ENCODE measurements at places on chromosomes 2 and 18.

DNA sequence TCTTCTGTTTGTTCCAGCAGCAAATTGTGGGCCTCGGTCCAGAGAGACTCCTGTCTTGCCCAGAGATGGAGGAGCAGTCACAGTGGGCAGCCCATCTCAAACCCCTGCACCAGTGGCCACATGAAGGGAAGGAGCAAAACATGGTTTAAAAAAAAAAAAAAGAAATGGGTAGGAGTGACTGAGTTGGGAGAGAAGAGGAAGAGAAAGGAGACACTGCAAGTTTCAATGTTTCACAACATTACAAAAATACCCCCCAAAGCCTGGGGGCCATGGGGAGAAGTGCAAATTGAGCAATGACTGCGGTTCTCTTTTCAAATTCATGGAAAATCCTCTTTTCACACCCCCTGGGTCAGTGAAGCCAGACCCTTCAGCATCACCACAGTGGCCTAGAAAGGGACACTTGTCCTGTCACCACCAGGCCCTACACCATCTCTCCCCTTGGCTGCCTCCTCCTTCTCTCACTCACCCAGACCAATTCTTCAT is 117.1 kb downstream of the ZFP36L2 start:
- no peak for DNase-seq

DNA sequence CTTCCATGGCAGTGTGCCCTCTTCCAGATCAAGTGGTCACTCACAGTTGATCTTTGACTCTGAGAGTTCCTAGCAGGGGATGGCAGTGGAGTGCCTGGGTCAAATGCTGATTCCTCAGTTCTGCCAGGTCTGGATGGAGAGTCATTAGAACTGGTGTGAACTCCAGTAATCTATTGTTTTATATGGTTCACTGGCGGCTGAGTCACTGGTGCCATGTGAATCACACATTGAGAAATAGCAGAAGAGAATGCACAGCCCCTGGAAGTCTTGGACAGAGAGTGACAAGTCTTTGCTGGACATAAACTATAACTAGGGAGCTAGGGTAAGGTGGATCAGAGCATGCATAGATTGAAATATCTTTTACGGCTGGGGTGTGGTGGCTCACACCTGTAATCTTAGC is 86.9 kb downstream of the EIF2AK3 start:
- DNase-seq, result no peak

DNA sequence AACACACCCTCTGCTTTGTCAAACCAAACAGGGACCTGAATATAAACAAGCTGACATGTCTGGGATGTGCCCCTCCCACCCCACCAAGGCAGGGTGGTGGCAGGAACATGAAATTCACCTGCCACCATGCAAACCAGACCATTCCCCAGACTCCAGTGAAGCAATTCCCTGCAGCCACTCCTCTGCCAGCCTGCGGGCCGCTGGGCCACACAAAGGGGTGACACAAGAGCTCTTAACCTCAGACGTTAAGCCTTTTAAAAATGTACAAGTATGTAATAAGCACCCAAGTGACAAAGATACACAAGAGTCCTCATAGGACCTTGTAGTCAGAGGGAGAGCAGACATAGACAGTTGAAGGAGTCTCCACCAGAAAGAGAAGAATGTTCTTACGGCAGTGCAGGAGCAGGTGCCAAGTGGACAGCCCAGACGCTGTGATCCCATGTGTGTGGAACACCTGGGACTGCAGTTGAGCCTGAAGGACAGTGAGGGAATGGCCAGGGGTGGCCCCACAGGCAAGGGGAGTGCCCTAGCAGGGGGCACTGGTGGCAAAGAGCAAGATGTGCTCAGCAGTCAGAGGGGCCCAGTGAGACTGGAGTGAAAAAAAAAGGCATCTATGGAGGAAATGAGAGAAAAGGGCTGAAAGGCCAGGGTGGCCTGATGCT is 36.9 kb downstream of the CRACDL start:
- no peak for DNase-seq

- no peak for DNase-seq
These were observed 41.8 kb upstream of the CTAGE1 start for GRCh38 chr18:22459491-22459890.

- no peak for DNase-seq
These were observed 192.2 kb upstream of the LRRTM1 start for GRCh38 chr2:80496775-80497174.

GRCh38 chr2:136376798-136377211 is 258.9 kb upstream of the CXCR4 start:
- DNase-seq, result peak; percentile 52

DNA sequence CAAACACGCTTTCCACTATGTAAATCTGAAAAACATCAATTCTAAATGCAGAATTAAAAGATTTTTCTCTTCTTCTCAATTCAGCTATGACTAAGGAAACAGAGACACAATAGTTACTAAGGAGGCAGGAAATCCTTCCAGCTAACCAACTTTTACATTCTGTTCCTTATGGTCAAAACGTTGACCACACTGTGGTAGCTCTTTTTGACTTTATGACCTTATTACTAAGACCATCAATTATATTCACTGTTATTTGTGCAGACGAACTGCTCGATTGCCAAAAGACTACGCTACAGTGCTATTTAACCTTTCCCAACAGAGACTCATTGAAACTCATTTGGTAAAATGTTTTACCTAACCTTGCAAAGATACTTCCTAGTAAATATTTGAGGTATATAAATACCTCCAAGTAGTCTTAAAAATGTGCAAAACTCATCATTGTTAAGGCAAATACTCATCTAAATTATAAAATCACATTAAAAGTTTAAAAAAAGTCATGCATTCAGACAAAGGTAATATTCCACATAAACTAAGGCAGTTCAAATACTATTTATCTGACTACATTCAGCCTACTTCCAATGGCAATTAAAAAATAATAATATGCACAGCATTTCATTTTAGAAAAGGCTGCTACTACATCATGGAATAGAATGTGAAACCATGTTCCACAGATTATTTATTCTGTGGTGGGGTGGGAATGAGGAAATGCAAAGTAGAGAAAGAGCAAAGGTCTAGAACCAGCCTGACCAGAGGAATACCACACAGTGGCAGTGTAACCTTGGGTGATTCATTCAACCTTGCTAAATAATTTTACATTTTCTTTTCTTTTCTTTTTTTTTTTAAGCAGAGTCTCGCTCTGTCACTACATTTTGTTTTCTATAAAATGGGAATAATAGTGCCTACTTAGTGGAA is 139.9 kb downstream of the THADA start:
- DNase-seq, result no peak

- no peak for DNase-seq
These were observed 1.9 kb downstream of the STK17B start for GRCh38 chr2:196169516-196169915.

DNA sequence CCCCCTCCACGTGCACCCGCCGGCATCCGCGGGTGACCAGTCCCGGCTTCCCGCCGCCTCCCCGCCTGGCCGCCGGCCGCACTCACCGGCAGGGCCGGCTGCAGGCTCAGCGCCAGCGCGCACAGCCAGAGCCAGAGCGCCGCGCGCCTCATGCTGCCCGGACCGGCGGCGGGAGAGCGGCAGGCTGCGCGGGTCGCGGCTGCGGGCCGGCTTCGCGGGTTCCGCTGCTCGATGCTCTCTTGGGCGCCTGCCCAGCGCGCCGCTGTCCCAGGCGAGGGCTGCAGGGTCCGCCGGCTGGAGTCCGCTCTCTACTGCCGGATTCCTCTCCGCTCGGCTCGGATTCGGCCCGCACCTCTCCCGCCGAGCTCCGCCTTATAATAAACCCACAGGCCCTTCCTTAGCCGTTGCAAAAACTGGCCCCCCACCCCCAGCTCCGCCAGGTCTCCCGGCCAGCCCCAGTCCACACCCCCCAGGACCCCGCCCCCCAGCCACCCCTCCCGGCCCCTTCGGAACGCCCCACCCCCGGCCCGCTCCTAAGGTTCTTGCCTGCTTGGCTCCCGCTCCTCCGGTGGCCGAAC is at the start of gene SDC1:
Gene SDC1, minus strand, starts transcription at position 415 of the 578 bp plus-strand sequence. Its CDS starts 263 bp downstream, at position 152.
- DNase-seq, result peak; percentile 83

DNA sequence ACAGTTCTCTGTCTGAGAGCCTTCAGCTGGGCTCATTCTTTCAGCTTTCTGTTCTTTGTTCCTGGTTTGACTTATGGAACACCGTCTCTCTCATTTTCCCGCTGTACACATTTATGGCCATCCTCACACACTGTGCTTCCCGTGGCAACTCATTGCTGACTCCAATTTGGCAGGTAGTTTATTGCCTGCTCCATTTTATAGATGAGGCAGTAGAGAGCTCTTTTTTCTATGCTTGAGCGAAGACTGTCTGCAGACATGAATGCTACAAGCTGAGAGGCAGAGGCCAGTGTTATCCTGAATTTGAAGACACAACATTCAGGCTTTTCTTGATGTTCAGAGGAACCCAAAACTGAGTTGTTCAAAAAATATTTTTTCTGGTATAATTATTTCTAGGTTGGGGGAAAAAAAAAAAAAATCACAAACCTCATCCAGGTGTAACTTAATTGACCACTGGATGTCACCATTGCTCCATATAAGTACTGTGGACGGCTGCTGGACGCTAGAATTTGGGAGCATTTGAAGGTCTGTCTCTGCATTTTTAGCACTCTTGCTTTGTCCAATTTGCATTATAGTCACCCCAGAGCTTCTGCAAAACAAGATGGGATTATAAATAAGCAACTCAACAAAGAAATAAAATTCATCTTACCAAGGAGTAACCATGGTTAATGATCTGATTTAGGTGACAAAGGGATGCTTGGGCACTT is 83.5 kb downstream of the HRH4 start:
- DNase-seq, result peak; percentile 81

DNA sequence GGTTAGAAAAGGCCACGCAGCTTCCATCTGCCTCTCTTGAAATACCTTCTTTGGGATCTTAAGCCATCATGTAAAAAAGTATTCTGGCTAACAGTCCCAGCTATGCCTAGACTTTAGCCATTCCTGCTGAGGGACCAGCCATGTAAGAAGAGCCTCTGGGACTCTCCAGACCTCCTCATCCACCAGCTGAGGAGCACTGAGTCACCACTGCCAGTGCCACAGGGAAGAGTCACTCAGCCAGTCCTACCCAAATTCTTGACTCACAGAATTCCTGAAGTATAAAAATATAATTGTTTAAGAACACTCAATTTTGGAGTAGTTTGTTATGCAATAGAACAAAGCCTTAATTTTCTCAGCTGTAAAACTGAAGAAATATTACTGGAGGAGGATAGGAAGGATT is 436.7 kb downstream of the ZEB2 start:
- no peak for DNase-seq

GRCh38 chr18:38406607-38407006 is 841.0 kb upstream of the CELF4 start:
- no peak for DNase-seq

DNA sequence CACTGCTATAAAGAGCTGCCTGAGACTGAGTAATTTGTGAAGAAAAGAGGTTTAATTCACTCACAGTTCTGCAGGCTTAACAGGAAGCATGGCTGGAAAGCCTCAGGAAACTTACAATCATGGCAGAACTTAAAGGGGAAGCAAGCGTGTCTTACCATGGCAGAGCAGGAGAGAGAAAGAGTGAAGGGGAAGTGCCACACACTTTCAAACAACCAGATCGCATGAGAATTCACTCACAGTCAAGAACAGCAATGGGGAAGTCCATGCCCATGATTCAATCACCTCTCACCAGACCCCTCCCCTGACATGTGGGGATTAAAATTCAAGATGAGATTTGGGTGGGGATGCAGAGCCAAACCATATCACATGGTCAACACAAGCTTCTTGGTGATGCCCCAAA is 34.7 kb upstream of the CDK5R2 start:
- no peak for DNase-seq

DNA sequence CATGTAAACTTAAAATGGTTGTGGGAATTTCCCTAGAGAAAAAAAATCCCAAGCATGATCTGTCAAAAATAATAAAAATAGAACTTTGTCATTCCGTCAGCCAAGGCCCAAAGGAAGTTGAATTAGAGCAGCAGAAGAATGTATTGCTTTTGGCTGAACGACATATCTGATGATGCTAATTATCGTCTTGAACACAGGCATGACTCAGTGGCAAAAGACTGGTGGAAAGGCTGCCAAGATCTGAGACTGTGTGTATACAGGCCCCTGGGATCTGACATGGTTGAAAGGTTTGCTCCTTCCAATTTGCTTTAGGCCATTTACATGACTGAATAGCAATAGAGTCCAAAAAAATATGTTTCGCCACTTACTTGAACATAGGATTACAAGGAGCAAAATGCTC is 1057.1 kb upstream of the CRIM1 start:
- peak; percentile 55 for DNase-seq

DNA sequence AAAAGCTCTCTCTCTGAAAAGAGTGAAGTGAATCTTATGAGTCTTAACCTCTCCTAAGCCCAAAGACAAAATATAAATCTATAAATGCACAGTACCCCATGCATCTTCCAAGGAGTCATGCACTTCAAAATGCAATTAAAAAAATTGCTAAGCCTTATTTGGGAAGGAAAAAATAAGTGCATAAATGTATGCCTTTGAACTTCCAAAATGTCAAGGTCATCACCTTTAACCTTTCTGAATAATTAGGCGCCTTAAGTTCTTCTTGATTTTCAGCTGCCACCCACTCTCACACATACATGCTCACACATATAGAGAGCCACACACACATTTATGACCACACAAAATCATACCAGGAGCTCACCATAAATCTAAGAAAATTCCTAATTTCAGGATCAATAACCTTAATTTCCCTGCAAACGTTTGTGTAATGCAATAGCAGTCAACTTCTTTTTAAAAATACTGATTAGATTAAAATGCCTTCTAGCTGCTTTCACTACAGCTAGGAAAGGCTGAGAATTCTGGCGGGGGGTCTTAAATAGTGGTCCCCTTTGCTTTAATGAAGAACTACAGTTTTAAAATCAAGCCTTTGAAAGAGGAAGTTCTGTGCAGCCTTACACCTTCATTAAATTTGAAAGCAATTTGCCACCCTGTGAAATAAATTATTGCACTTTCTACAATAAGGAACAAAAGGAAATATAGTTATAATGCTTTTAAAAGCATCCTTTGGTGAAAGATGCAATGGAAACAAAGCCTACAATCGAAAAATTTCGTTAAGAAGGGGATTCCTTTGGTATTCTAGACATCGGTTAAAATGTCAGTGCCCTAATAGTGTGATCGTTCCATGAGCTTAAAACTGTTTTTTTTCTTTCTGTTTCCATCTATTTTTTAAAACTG is 3.6 kb downstream of the HOXD11 start:
- no peak for DNase-seq

- DNase-seq, result no peak
These were observed 60.3 kb downstream of the VRK2 start for GRCh38 chr2:58106896-58107295.

- DNase-seq, result no peak
These were observed 21.4 kb upstream of the TMEM177 start for GRCh38 chr2:119657466-119658145.

- no peak for DNase-seq
These were observed 160.8 kb downstream of the AGPS start for GRCh38 chr2:177553176-177553884.

DNA sequence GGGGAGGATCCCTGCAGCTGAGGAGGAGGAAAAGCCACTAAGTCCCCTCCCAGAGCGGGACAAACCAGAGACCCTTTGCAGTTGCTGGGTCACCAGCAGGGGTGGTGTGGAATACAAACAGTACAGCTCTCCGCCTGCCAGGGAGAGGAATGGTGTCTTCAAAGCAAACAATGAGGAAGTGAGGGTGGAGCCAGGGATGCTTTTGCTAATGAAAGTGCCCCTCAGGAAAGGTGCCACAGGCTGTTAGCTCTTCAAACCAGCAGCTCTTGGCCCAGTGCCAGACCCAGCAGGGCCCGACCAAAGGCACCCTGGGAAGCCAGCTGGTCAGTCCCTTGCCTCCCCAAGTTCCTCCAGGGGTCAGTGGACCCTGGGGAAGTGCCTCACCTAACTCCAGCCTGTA is 102.8 kb downstream of the HIBCH start:
- DNase-seq, result peak; percentile 11

GRCh38 chr2:26678035-26678434 is 14.5 kb upstream of the KCNK3 start:
- DNase-seq, result no peak

- DNase-seq, result no peak
These were observed 47.9 kb downstream of the E2F6 start for GRCh38 chr2:11417946-11418585.
